H1 (cell line): ENCODE measurements at places on chromosomes 6 and 20.

- DNase-seq: no peak
- H3K4me1 ChIP-seq: no peaks in the 10 kb centered on the region
- H3K27ac ChIP-seq: no peak overlapping the region
- H3K4me3 ChIP-seq: no peak overlapping the region
Observed at GRCh38 chr6:90536520-90536919, 50.4 kb downstream of the MAP3K7 start.

DNA sequence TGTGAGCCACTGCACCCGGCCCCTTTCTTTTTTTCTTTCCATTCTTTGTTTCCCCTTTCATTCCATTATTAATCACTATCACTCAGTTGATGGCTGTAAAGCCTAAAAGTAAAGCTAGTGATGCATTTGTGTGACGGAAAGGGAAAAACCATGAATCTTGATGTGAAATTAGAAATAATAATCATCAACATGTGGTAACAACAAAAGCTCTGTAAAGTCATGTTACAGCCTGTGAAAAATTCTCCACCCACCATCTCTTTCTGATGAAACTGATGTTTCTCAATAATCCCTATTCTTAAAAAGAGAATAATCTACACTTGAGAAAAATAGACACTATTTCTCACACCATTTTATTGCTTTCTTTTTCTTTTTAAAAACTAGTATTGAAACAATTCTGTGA lies 80.0 kb downstream of the CRYBG1 start:
- no peak overlapping the region for H3K27ac ChIP-seq

DNA sequence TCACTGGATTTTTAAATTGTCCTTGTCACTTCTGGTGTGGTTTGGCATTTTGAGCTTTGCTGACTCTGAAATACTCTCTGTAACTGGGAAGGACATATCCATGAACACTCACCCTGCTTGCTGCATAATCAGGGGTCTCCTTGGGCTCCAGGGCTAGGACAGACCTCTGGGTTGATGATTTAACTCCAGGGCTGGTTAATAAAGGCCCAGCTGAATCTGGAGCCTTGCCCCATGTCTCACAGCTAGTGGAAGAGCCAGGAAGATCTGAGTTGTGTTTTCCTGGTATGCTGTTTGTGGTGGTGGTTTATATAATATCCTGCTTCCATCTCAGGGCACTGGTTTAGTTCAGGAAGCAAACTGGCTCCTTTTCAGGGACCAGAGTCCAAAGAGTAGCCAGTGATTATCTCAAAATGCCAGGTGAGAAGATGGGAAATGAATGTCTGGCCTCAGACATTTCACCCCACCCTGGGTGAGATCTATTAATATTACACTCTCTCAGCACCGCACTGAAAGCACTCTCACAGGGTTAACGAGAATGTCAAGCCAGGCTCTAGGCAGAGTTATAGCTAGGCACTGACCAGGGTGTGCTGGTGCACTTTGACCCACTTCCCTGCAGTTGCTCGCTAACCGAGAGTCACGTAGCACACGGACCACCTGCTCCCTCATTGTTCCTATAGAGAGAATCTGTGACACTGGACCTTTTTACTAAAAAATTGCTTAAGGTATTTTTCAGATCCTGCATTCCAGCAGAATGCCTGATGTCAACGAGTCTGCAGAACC lies 90.1 kb upstream of the SLC22A16 start:
- no peaks in the 10 kb centered on the region for H3K4me1 ChIP-seq
- no peaks in the 10 kb centered on the region for H3K27me3 ChIP-seq
- no peak for DNase-seq
- H3K36me3 ChIP-seq: no peaks in the 10 kb centered on the region

GRCh38 chr6:143301188-143301587 lies 149.3 kb downstream of the ADAT2 start:
- no peaks in the 10 kb centered on the region for H3K4me1 ChIP-seq
- DNase-seq: no peak
- no peaks in the 10 kb centered on the region for H3K27me3 ChIP-seq
- H3K36me3 ChIP-seq: no peaks in the 10 kb centered on the region

DNA sequence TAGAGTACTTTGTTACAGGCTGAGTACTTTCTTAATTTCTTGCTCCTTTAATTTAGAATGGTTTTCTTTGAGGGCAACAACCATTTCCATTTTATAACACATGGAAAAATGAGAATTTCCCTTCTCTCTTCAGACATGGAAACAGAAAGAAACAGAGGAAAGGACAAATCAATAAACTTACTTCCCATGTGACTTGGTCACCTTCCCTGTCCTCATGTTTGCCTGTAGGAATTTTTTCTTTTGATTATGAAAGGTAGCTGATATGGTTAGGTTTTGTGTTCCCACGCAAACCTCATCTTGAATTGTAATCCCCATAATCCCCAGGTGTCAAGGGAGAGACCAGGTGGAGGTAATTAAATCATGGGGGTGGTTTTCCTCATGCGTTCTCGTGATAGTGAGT lies 169.7 kb downstream of the PHF3 start:
- H3K27me3 ChIP-seq: no peaks in the 10 kb centered on the region
- H3K36me3 ChIP-seq: no peaks in the 10 kb centered on the region
- H3K4me1 ChIP-seq: peaks cover 3% of the 10 kb centered on the region
- H3K4me3 ChIP-seq: no peak overlapping the region
- H3K27ac ChIP-seq: no peak overlapping the region
- no peak for DNase-seq

GRCh38 chr6:85484948-85485347 lies 35.1 kb downstream of the NT5E start:
- no peak overlapping the region for H3K27ac ChIP-seq
- no peaks in the 10 kb centered on the region for H3K4me1 ChIP-seq
- H3K27me3 ChIP-seq: no peaks in the 10 kb centered on the region

GRCh38 chr6:148629181-148629580 lies 117.6 kb upstream of the UST start:
- no peak overlapping the region for H3K27ac ChIP-seq
- H3K4me3 ChIP-seq: no peak overlapping the region
- H3K27me3 ChIP-seq: no peaks in the 10 kb centered on the region
- no peaks in the 10 kb centered on the region; the same call in 1 of the 2 replicates for H3K4me1 ChIP-seq
- no peaks in the 10 kb centered on the region for H3K36me3 ChIP-seq

- H3K27me3 ChIP-seq: no peaks in the 10 kb centered on the region
- H3K27ac ChIP-seq: no peak overlapping the region
- no peaks in the 10 kb centered on the region for H3K36me3 ChIP-seq
- DNase-seq: no peak
- no peak overlapping the region for H3K4me3 ChIP-seq
Observed at GRCh38 chr6:168196385-168196860, 117.4 kb upstream of the FRMD1 start.

- DNase-seq: no peak
- peaks cover 14% of the 10 kb centered on the region for H3K4me1 ChIP-seq
- H3K27me3 ChIP-seq: no peaks in the 10 kb centered on the region
- H3K4me3 ChIP-seq: no peak overlapping the region
Observed at GRCh38 chr20:44598423-44599305, 16.3 kb downstream of the PKIG start.

- H3K27me3 ChIP-seq: no peaks in the 10 kb centered on the region
- H3K27ac ChIP-seq: no peak overlapping the region
- H3K4me3 ChIP-seq: no peak overlapping the region
- H3K36me3 ChIP-seq: no peaks in the 10 kb centered on the region
Observed at GRCh38 chr6:79564636-79565035, 27.4 kb upstream of the LCA5 start.

DNA sequence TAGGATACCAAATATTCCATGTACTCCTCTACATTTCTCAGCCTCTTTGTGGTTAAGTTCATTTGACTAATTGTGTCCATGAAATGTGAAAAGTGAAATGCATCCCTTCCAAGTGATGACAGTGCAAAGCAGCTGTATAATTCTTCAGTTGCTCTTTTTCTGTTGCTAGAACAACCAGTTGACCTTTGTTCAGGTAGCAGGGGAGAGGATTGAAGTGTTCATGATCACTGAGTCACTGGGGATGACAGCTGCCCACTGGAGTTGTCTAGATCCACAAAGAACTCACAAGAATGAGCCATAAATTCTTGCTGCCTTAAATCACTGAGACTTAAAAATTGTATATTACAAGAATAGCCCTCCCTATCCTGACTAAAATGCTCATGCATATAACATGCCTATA lies 254.6 kb downstream of the EPHA7 start:
- H3K4me1 ChIP-seq: no peaks in the 10 kb centered on the region
- no peaks in the 10 kb centered on the region for H3K27me3 ChIP-seq
- H3K27ac ChIP-seq: no peak overlapping the region
- H3K36me3 ChIP-seq: no peaks in the 10 kb centered on the region
- H3K4me3 ChIP-seq: no peak overlapping the region
- no peak for DNase-seq

DNA sequence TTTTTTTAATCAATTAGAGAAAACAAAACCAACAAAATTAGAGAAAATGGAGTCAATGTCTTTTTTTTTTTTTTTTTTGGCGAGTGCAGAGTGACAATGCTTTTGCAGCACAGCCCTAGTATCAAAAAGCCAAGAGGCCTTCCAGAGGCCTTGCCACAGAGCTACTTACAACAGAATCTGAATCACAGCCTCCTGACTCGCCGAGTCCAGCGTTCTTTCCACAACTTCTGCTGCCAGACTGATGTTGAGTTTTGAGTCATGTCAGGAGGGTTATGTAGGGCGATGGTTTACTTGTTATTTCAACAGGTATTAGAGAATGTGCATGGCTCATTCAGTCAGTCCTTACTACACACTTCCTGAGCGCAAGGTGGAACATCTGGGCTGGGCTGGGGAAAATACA lies 88.6 kb downstream of the FNDC1 start:
- no peaks in the 10 kb centered on the region for H3K27me3 ChIP-seq
- H3K27ac ChIP-seq: no peak overlapping the region
- H3K36me3 ChIP-seq: no peaks in the 10 kb centered on the region

DNA sequence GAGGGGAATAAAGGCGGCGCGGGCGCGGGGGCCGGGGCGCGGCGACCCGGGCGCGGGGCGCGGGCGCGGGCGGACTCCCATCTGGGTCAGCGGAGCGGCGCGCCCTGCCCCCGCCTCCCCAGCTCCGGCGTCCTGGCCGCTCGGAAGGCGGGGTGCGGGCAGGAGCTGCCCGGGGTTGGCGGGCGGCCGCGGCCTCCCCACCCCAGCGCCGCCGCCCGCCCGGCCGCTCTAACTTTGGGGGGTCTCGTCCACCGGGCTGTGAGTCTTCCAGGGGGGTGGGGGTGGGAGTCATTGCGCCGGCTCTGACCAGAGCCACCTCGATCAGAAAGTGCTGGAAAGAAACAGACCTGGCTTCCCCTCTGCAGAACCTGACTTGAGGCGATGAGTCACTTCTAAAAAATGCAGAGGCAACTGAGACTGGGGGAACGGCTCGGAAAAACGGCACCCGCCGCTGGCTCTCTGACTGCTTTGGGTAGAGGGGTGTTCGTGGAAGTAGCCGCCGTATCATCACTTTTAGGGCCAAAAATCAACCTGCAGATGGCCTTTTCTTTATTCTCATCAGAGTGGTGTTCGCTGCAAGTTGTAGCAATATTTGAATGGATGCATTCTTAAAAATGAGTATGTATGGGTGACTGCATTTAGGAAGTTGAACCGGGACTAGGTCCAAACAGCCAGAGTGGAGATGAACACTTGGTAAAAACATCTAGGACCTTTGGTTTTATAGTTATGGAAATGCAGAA lies 667 bp downstream of the CAP2 start:
- peak overlapping the region; percentile 69; the same call in 1 of the 2 replicates for H3K27ac ChIP-seq
- H3K4me1 ChIP-seq: no peaks in the 10 kb centered on the region
- peak overlapping the region; percentile 88 for H3K4me3 ChIP-seq
- H3K27me3 ChIP-seq: no peaks in the 10 kb centered on the region

DNA sequence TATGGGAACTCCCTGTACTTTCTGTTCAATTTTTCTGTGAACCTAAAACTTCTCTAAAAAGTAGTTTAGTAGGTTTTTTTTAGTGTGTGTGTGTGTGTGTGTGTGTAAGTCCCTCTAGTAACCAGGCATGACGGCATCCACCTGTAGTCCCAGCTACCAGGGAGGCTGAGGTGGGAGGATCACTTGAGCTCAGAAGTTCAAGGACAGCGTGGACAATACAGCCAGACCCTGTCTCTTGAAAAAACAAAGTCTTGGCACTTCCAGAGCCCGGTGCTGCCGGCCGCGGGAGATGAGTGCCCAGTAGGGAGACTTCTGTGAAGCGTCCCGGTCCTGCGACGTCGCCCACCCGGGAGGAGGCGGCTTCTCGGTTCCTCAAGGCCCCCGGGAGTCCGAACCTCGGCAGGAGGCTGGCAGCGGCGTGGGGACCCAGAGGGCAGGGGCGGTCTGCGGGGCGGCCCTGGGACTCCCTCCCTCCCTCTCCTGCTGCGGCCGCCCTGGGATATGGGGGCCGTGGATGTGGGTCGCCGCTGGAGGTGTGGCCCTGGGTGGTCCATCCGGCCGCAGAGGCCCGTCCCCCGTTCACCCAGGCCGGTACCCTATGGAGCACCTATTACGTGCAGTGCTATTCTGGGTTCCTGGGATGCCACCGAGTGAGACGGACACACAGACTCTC lies 78.0 kb upstream of the SIRPG start:
- no peak overlapping the region for H3K4me3 ChIP-seq
- H3K4me1 ChIP-seq: peaks cover 7% of the 10 kb centered on the region
- DNase-seq: no peak
- no peaks in the 10 kb centered on the region for H3K36me3 ChIP-seq

DNA sequence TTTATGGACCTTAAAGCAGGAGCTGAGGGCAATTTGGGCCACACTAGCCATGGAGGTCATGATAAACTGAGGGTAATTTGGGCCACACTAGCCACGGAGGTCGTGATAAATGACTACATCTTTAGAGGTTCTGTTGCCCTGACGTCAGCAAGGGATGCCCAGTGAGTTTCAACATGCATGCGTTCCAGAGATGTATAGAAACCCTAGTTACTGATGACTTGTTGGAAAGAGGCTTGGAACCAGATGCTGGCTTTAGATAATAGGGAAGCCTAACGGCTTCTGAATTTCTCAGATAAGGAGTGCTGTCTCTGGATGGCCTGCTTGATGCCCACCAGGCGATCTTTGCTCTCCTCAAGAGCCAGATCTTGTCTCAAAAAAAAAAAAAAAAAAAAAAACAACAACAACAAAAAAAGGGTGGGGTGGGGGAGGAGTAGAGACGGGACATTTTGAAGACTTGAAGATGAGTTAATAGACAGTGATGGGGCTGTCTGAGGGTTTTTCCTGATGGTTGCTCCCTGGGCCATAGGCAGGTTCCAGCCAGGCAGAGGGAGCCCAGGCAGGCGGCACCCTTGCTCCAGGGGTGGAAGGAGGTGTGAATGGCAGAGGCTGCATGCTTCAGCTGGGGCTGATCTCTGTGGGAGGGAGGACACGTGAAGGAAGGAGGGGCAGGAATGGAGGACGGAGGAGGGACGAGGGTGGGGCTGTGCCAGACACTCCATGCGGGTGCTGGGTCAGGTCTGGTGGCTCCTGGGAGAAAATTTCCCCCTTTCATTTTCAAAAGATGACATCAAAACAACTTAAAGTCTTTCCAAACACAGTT lies 27.0 kb upstream of the FRMD1 start:
- H3K27me3 ChIP-seq: peaks cover 10% of the 10 kb centered on the region; the same call in 1 of the 2 replicates
- H3K36me3 ChIP-seq: no peaks in the 10 kb centered on the region
- H3K4me3 ChIP-seq: no peak overlapping the region
- no peak for DNase-seq
- no peak overlapping the region for H3K27ac ChIP-seq

DNA sequence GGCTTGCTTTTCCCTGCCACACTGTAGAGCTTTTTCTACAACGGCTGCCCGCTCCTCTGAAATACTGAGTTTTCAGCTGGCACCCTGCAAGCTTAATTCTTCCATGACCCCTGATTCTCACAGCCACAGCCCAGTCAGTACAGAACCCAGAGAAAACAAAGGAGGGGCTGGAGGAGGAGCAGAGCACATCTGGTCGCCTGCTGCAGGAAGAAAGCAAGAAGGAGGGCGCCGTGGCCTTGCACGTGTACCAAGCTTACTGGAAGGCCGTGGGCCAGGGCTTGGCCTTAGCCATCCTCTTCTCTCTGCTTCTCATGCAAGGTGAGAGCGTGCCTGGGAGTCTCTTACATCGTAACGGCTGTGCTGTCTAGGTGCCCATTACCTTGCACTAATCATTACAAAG lies 11.3 kb downstream of the DLK2 start:
- no peak overlapping the region for H3K27ac ChIP-seq
- no peaks in the 10 kb centered on the region for H3K27me3 ChIP-seq
- H3K4me1 ChIP-seq: no peaks in the 10 kb centered on the region
- no peak overlapping the region for H3K4me3 ChIP-seq
- peaks cover 11% of the 10 kb centered on the region; the same call in 1 of the 2 replicates for H3K36me3 ChIP-seq
